ENCODE measurements at places on chromosomes 7 and 10.

DNA sequence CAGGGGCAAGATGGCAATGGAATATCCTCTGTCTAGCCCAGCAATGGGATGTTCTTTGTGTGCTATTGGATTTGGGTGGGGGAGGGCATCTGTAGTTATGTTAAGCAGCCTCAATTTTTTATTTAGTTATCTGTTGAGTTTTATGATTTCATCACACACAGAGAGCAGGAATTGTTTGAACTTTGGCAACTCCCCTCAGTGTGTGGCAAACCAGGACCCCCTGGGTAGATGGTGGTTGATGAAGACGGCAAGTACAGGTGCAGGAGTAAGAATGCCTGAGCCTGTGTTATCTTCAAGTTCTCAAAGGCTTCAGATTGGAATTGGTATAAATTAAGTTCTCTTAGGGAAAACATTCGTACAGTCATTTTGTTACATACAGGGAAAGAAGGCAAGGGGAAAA lies 142.4 kb upstream of the SAMD8 start:
- DNase-seq, result no peak

- DNase-seq, result no peak
These were observed 114.6 kb upstream of the AGK start for GRCh38 chr7:141436575-141437075.

DNA sequence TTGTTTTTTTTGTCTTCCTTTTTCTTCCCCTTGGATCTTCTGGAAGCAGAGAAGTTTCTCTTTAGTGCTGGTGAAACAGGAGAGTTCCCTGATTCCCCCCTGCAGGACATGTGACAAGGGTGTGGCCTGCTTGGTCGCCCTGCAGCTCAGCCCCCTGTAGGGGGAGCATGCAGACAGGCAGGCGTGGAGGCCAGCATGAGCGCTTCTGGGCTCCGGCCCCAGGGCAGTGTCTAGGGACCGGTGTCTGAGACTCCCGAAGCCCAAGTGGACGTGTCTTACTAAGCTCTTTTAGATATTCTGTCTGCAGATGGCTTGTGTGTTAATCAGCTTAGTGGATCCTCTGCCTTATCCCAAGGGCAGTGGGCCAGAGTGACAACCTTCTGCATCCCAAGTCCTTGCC lies 26.1 kb downstream of the PRSS58 start:
- DNase-seq, result no peak

GRCh38 chr7:55135462-55135861 lies 116.6 kb downstream of the EGFR start:
- no peak for DNase-seq

- no peak for DNase-seq
These were observed 58.5 kb downstream of the LHFPL3 start for GRCh38 chr7:104386943-104387342.

DNA sequence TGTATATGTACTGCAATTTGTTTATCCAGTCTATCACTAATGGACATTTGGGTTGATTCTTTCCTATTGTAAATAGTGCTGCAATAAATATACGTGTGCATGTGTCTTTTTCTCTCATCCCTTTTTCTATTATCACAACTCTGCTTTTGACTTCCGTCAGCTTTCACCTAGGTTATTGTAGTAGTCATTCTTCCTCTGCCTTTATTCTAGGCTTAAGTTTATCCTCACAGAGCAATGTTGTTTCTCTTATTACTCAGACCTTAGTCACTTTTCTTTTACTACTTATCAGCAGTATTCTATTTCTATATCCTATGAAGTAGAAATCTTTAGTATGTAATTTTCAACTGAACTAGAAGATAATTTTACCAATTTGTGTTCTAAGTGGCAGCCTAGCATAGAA lies 175.3 kb upstream of the SEMA3E start:
- DNase-seq, result no peak

GRCh38 chr10:114767986-114768821 lies 53.4 kb upstream of the FHIP2A start:
- DNase-seq, result no peak

DNA sequence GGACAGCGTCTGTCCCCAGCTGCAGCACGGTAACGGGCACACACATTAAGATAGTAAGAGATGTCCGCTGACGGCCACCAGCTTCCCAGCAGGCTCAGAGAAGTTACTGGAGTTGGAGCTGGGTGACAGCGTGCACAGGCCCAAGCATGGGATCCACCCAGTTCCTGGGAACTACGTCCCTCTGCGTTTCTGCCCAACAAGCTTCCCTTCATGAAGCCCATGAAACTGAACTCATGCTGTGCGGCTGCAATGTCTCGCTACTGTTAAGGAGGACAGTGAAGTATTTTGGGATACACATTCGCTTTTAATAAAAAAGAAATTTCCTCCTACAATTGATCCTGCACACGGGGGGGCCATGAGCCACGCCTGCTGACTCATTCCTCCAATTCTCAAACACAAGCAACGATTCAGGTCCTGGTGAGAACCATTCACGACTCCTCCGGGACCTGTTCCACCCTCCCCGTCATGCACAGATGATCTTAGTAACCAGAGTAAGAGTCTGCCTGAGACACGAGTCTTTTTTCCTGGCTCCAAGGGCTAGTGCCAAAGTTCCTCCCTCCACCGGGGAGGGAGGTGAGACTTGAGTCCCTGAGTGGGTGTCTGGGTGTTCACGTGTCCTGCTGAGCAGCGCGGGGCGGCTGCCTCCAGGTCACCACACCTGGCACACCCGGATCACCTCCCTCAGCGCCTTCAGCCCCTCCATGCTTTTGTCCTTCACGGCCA lies 2.6 kb downstream of the PSMG3 start:
- no peak for DNase-seq

- DNase-seq, result peak; percentile 32
These were observed 199.5 kb upstream of the PPP2R2D start for GRCh38 chr10:131701131-131701947.

GRCh38 chr7:115728518-115728917 lies 302.0 kb downstream of the TFEC start:
- DNase-seq, result no peak

DNA sequence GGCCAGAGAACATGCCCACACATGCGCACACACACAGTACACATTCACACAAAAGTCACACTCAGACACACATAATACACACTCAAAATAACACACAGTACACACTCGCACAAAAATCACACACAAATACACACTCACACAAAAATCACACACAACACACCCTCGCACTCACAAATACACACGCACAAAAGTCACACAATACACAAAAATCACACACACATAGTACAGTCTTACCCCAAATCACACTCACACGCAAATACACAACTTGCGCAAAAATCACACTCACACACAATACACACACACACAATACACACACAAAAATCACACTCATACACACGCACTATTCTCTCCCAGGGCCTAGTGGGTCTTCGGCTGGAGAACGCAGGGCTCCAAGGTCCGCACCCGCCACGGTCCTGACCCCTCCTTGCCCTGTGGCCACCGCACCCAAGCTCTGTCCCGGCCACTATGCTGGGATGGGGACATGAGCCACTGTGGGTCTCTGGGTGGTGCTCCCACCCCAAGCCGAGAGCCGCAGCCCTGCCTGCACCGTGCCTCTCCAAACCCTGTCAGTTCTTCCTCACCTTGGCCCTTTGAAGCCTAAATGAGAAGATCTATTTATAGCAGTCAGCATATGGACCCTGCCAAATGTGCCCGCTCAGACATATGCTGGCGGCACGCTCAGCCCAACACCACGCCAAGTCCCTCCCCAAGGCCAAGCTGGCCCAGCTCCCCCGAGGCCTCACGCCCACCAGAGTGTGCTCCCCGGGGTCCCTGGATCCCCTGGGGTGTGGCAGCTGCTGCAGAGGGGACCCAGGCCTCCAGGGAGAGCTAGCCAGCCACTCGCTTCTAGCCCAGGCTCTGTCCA lies 55.9 kb downstream of the ELFN1 start:
- no peak for DNase-seq

DNA sequence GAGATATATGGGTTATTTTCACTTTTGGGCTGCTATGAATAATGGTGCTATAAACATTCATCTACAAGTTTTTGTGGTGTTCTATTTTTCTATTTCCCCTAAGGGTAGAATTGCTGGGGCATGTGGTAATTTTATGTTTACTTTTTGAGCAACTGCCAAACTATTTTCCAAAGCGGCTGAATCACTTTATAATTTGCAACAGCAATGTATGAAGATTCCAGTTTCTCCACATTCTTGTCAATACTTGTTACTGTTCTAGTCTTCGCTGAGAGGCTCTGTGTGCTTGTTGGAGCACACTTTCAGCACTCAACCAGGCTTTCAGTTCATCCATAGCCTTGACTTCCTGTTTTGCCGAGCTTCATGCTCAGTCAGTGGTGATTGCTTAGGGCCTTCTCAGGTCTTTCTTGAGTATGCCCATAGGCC lies 39.0 kb downstream of the ADK start:
- DNase-seq, result no peak

- no peak for DNase-seq
These were observed 12.5 kb upstream of the CALD1 start for GRCh38 chr7:134766779-134767519.

DNA sequence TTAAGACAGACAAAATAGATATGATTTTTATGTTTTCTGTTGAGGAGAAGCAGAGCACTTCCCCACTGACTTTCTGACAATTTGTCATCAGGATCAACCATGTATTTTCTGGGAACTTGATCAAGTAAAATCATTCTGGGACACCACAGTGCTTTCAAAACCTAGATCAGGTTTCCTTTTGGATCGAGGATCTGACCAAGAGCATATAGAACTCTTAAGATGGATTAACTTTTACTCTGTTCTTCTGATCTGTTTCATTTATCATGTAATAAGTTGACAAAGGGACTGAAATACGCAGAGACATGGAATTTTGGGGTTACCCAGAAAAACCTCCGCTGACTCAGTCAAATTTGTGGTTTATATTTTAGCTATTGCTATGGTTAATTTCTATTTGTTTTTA lies 136.0 kb upstream of the WNT16 start:
- no peak for DNase-seq

GRCh38 chr7:131500357-131500756 lies 56.1 kb downstream of the PODXL start:
- DNase-seq, result no peak

- DNase-seq, result no peak
These were observed 285.9 kb downstream of the LRMDA start for GRCh38 chr10:75717126-75717916.

DNA sequence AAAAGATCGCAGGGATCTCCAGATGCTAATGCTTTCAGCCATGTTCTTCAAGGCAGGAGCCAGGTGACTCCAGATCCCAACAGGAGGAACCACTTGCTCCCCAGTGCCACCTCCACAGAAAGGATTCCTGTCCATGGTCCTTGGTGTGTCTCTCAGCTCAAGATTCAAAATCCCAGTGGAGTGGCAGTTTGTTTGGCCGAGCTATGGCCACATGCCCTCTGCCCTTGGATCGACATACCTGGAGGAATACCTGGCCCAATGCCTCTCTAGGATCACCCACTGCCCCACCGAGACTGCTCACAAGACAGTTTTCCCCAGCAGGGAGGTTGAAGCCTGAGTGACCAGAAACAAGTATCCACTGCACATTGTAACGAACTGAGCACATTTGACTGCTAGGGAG lies 3.9 kb upstream of the GPRIN2 start:
- no peak for DNase-seq

DNA sequence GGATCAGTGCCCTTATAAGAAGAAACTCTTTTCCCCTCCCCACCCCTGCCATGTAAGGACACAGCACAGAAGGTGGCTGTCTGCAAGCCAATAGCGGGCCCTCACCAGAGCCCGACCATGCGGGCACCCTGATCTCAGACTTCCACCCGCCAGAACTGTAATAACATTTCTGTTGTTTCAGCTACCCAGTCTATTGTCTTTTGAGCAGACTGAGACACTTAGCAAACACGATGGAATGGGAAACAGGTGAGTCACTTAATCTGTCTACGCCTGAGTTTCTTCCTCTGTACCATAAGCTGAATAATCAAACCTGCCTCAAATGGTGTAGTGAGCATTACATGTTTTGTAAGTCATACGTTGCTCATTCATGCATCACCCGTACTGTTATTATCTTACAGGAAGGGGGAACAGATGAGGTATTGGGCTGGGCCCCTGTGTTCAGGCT lies 58.2 kb downstream of the STRA8 start:
- DNase-seq, result no peak

DNA sequence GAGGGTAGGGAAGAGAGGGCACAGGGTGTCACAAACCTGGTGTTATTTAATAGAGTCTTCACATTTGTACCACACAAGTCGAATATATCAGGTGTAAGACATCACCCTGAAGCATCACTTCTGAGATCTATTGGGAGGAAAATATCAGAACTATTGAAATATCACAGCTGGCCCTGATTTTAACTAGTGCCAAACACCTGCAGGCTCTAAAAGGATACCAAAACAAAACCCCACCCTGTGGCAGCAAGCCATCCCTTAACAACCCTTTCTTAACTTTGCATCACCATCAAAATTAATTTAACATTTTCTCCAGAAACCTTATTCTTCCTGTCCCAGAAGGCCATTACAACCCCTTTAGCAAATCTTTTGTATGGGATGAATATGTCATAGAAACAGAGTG lies 365.4 kb downstream of the SUGCT start:
- no peak for DNase-seq

GRCh38 chr10:101346177-101346576 lies 7.8 kb upstream of the BTRC start:
- no peak for DNase-seq

DNA sequence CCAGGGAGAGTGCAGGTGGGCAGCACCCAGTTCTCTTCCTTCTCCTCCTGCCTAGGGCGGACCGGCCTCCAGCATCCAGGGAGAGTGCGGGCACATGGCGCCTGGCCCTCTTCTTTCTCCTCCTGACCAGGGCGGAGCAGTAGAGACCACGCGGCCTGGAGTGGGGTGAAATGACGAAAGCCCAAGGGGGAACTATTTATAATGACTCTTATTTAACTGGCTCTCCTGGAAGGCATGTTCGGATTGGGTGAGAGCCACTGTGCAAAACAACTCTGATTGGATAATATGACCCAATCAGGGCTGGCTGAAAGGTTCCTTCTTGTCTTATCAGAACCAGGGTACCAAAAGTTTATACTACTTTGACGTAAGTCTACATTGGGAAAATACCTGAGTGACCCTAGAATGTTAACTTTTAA lies 63.1 kb downstream of the ZNF37A start:
- DNase-seq, result no peak

DNA sequence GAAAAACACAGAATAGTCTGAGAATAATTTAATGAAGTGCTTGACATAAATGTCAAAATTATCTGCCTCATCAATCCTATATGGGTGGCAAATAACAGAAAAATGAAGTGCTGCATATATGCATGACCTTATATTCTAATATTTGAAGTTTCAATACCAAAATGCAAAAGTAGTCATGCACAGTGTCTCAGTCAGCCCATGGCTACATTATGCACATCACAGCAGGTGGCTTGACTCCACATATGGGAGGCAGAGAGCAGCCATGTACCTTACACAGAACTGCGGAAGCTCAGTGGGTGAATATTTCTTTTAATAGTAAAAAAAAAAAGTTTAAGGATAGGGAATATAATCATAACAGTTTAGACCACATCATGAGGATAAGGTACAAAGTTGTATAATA lies 17.4 kb upstream of the LIPN start:
- no peak for DNase-seq

GRCh38 chr7:17939606-17940301 lies 540 bp downstream of the SNX13 start:
- DNase-seq, result peak; percentile 62

- DNase-seq, result no peak
These were observed 2.4 kb upstream of the MEOX2 start for GRCh38 chr7:15688911-15689310.

All from CD8-positive, alpha-beta T cell (primary cell).